ENCODE measurements at places on chromosomes 6 and 20.

DNA sequence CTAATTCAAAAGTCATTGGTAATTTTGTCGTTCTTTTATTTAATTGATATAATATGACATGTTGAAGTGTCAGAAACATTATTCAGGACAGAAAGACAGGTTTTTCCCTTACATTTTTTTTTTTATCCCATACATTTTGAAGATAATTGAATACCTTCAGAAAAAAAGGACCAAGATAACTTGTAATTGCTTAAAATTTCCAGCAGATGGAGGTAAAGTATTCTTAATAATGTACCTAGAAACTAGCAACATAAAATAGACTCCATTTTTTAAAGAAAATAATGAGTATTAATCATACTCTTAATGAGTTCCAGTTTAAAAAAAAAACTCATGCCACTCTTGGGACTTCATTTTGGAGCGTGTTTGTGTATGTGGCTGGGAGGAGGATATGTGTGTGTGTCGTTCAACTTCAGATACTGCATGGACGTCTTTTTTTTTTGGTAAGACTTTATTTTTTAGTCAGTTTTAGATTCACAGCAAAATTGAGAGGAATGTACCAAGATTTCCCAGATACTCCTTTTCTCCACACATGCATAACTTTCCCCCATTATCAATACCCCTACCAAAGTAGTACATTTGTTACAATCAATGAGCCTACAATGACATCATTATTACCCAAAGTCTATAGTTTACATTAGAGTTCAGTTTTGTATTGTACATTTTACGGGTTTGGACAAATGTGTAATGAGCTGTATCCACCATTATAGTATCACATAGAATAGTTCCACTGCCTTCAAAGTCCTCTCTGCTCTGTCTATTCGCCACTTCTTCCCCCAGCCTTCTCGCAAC lies 79.4 kb downstream of the ROS1 start:
- no peak for DNase-seq

GRCh38 chr6:170177772-170178560 lies 112.9 kb downstream of the DLL1 start:
- DNase-seq: peak; percentile 64

DNA sequence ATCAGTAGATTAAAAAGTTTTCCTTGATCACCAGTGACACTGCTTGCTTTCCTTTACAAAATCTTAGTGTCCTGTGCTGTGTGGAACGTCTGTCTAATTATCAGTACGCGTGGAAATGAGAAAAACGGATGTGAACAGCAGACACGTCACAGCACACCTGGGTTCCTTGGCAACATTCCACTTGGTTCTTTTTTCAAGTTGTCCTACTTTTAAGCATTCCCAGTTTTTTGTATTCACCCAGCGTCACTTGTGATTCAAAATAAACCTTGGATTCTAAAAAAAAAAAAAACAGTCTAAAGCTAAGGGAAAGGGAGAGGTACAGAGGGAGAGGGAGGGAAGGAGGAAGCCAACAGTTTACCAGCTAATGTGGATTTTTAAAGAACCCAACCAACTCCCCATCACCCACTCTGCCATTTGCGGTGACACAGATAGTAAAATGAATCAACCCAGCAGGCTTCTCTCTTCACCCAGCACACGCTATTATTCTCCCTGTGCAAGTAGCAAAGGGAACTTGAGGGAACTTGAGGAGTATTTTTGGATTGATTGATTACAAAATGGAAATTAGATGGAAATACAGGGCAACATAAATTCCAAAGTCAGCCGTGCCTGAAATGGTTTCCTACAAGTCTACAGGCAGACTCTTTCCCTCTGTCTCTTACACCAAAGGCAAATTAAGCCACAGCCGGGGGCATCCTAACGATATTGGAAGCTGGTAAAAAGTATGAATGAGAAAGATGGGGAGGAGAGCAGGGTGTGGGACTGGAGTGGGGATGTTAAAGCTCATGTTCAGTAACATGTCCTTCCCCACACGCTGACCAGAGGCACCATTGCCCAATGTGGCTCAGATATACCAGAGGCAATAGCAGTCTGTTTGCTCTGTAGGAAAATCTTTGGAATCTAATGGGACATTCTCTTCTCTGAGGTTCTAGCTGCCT lies 129.8 kb downstream of the SASH1 start:
- DNase-seq: no peak

DNA sequence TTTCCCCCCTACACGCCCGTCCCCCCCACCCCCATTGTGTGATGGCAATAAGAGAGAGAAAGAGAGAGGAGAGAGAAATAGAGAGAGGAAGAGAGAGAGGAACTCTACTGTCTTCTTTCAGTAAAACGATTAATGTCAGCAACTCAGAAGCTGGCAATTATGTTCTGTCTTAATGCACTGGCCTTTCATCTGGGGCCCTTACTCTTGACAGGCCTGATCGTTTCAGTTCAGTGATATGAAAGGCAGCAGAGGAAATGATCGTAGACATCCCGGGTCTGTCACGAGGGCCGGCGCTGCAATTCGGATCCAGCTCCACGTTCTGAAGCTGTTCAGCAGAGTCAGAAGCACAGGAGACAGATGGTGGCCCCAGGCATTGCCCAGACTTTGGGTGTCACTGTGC lies 308.9 kb downstream of the ZNF217 start:
- no peak for DNase-seq

- DNase-seq: no peak
Measured at GRCh38 chr6:73565767-73566485, 45.1 kb upstream of the EEF1A1 start.

DNA sequence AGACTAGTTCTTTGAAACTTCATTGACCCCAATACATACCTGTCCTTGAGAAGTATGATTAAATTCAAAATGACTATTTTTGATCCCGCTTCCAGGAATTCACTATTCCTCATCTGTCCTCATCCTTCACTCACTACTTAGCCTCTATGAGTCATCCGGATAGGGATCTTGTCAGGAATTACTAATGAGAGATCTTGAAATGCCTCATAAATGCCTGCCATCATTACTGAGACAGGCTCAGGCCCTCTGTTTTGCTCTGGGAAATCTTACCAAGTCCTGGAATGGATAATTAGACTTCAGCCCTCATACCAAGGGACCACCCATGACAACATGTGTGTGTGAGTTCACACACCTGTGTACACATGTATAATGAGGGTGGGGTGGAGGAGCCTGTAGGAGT lies 2.8 kb upstream of the CYP24A1 start:
- DNase-seq: no peak

- DNase-seq: no peak
Measured at GRCh38 chr20:43345676-43346075, 112.0 kb upstream of the SRSF6 start.

GRCh38 chr6:141482796-141483597 lies 649.7 kb upstream of the GJE1 start:
- DNase-seq: no peak

GRCh38 chr6:90414352-90414751 lies 117.7 kb upstream of the BACH2 start:
- no peak for DNase-seq

GRCh38 chr6:127971945-127972391 lies 71.1 kb upstream of the THEMIS start:
- no peak for DNase-seq

- no peak for DNase-seq
Measured at GRCh38 chr6:165059032-165059431, 250.4 kb downstream of the C6orf118 start.

DNA sequence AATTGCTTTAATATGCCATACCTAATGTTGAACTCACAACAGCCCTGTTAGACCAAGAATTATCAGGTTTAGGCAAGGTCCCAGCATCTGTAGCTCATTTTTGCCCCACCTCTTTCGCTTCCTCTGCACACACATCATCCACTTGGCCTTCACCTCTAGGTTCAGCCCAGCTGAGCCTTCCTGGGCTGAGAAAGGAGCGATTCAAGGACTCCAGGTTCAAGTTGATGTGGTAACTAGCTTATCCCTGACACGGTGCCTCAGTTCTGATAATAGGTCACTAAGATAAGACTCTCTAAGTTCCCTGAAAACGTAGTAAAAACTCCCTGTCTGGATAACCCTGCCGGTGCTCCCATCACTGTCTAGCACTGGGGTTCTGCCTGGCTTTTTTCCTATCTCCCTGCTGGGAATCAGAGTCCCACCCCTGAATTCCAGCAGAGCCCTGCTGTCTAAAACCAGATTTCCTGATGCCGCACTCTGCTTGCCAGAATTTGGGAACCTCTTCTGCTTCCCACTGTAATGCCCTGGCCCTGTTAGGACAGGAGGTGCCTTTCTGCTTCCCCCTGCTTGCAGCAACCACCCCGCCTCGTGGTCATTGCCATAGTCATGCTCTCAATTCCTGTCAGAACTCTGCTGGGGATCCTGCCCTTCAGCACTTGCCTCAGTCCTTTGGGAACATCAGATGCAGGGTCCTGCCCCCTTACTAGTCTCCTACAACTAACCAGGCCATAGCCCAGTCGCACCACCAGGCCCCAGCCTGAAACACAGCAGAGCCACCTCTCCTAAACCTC lies 47.6 kb downstream of the ALDH8A1 start:
- no peak for DNase-seq

GRCh38 chr6:149608381-149608982 lies 40.0 kb downstream of the KATNA1 start:
- no peak for DNase-seq

- peak; percentile 78 for DNase-seq
Measured at GRCh38 chr20:10469599-10469998, 34.5 kb downstream of the SLX4IP start.

GRCh38 chr6:157967486-157967885 lies 14.2 kb upstream of the SYNJ2 start:
- no peak for DNase-seq

- no peak for DNase-seq
Measured at GRCh38 chr6:64815718-64816117, 891.3 kb downstream of the EYS start.

GRCh38 chr6:118724211-118724610 lies 72.8 kb upstream of the CEP85L start:
- no peak for DNase-seq

- DNase-seq: no peak
Measured at GRCh38 chr6:128919412-128920180, 36.7 kb downstream of the LAMA2 start.

Measured in left forelimb (tissue), 1 donor.